Hematopoietic multipotent progenitor cell treated with erythropoietin and hydrocortisone succinate and interleukin-3 and kit ligand, for 6 days (in vitro differentiated cells): ENCODE measurements at places on chromosomes 7 and 10.
A peak's percentile ranks its signal among the peaks of the same experiment; 100 is the strongest.

DNA sequence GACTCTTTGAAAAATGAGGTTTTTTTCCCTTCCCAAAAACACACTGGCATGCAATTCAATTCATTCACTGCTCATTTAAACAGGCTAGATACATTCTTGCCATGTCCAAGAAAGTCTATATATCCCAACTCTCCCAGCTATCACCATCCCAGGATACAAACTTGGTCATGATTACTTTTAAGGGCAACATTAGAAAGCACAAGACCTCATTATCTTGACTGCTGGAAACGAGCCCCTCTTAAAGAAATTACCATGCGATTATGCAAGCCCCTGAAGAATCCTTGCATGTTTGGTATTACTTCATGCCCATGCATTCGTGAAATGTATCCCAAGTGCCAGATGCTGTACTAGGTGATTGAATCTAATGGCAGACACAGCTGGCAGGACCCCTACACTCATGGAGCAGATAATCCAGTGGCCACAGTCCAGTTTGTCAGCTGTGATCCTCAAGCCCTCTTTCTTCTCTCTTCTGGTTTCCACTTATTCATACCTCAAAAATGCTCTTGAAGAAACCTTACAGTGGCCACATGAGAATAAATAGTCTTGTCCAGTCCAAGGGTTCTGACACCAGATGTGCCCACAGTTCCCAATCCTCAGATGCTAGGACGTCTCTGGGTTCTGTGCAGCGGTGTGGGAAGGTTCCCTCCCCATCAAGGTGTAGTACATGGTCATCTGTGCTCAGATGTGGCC is 103.7 kb upstream of the HABP2 start:
- DNase-seq: no peak

DNA sequence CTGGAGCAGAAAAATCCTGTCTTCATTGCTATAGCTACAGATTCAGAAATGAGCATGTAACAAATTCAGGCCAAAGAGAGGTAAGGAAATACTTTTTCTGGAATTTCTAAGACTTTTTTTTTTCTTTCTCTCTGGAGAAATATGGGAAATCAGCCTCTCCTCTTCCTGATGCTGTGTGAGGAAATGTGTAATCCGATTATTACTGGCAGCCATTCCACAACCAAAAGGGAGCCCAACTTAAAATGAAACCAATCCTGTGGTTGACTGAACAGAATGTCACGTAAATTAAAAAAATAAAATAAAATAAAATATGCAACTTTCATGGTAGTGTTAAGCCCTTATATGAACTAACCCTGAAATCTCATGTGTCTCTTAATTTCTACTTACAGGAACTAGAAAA is 10.7 kb upstream of the POT1 start:
- DNase-seq: no peak

GRCh38 chr7:18468795-18469194 is 26.8 kb upstream of the HDAC9 start:
- no peak for DNase-seq

GRCh38 chr7:140653319-140654108 is 12.9 kb upstream of the DENND2A start:
- DNase-seq: peak; percentile 70

DNA sequence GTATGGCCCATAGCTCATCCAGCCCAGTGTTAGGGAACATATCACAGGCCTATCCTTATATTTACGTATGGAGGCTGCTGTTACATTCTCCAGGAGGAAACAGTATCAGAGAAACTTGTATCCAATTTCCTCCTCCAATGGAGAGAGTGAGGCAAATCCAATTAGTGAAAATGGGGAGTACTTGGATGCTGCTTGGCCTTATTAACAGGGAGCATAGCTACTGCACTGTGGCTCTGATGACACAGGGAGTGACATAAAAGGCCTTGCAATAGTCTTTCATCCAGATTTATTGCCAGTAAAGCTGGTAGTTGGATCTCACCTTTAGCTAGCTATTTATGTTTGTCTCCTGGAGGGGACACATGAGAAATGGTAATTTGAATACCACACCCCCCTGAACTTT is 313.2 kb upstream of the MTPN start:
- DNase-seq: no peak

- DNase-seq: no peak
These were observed 1.0 kb upstream of the CHN2 start for GRCh38 chr7:29193316-29194205.
